ENCODE measurements at places on chromosomes 3 and 15.

- no peak for DNase-seq
Measured at GRCh38 chr3:188220988-188221818, 67.2 kb downstream of the LPP start.

DNA sequence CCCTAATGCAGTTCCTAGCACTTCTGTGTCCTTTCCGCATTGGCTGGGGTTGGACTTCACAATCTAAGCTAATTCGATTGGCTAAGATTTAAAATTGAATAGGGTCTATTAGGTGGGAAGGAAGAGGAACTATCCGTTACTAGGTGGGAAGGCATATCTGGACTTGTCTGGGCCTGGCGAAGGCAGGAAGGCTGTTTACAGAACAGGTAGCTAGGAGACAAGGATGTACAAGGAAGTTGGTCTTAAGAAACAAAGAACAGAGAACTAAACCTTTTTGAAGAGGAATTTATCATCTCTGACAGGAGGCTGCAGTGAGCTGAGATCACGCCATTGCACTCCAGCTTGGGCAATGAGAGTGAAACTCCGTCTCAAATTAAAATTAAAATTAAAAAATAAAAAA is 17.3 kb upstream of the ATG7 start:
- no peak for DNase-seq

DNA sequence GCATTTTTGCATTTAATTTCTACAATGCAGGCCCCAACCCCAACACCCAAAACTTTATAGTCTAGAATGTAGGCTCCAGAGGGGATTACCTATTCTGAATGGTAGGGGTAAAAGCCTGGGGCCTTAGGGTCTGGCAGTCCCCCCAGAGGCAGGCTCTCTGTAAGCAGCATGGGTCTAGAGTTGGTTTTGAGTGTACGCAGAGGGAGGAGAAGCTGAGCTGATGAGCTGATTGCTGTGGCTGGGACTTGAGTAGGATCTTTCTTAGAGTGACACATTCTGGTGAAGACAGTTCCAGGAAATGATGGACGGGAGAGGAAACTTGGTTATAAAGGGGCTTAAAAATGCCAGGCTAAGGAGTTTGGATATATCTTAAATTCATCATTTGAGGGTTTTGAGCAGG is 2.1 kb downstream of the LPP start:
- no peak for DNase-seq

GRCh38 chr15:53987480-53987879 is 9.2 kb downstream of the UNC13C start:
- no peak for DNase-seq

DNA sequence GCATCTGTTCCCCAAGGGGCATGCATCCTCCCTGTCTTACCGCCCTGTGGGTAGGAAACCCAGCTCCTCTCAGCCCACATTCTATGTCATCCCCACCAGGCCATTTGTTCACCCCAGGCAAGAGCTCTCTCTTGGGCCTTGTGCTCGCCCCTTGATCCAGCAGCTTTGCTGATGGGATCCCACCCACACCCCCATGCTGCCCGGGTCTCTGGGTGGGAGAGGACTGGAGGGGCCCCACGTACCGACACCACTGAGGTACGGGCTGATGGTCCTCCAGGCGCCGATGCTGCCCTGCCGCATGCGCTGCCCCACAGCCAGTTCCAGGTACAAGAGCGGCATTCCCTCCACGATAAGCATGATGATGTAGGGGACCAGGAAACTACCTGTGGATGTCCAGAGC is 14.5 kb downstream of the SLC6A20 start:
- DNase-seq = no peak

DNA sequence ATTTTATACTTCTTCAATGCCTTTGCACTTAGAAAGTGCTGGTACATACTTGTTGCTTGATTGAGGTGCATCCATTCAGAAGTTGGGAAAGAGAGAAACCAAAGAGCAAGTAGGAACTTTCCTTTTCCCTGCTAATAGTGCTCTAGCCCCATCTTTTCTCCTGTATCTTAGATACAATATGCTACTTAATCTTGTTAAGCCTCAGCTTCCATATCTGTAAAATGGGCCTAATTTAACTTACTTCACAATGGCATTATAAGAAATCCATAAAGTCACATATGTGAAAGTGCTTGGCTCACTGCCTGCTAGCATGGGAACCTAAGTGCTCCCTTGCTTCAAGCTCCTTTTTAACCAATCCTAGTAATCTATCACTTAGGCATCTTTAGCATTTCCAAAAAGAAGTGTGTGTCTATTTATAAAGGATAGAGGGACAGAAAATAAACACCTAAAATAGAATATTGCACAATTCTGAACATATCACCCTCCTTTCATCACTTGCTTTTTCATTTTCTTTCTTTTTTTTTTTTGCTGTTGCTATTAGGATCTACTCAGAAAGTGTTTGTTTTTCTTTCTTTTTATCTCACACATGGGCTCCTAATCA is 28.1 kb downstream of the KCNAB1 start:
- DNase-seq = no peak

- no peak for DNase-seq
Measured at GRCh38 chr15:36694574-36694973, 115.1 kb downstream of the CDIN1 start.

GRCh38 chr3:64105816-64106215 is 82.5 kb upstream of the PSMD6 start:
- DNase-seq = no peak

DNA sequence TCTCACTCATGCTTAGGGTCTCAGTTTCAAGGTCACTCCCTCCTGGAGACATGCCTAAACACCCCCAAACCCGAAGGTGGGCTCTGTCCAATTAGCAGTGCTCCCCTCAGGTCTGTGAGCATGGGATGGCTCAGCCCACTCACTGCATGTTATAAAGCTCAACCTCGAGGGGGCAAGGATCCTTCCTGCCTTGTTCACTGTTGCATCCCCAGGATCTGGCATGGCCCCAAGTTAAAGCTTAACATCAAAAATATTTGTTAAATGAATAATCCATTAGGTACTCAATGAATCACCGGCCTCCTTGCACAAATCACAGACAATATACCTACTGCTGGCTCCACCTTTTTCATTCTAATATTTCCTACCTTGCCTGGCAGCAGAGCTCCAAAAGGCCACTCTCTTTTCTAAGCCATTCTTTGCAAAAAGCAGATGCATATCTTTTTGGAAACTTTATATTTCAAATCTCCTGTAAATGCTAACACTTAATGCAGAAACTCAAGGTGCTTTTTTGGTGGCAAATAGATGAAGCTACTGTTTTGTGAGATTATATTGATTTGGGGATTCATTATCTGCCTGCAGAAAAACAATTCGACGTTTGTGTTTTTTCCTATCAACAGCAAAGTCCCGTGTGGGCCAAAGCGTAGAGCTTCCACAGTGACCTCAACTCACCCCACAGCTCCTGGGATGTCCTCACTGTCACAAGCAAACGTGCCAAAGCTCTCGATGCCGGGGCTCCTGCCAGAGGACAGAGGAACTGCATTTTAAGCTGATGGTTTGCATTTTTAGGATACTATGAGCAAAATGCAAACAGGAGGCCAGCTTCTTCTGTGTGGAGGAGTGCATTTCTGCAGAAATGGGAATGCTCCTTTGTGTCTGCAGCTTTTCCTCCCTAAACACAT is 35.4 kb downstream of the PCOLCE2 start:
- DNase-seq = no peak

GRCh38 chr15:48645558-48646330 is at the start of gene FBN1:
FBN1 (minus strand) TSS chr15:48645709; CDS start chr15:48644769, 940 bp downstream.
- DNase-seq = no peak

- no peak for DNase-seq
Measured at GRCh38 chr15:77126529-77127326, 55.8 kb upstream of the TSPAN3 start.

- DNase-seq = no peak
Measured at GRCh38 chr3:190178779-190179178, 58.1 kb upstream of the P3H2 start.

- DNase-seq = no peak
Measured at GRCh38 chr3:50417637-50418033, 58.3 kb upstream of the TMEM115 start.

DNA sequence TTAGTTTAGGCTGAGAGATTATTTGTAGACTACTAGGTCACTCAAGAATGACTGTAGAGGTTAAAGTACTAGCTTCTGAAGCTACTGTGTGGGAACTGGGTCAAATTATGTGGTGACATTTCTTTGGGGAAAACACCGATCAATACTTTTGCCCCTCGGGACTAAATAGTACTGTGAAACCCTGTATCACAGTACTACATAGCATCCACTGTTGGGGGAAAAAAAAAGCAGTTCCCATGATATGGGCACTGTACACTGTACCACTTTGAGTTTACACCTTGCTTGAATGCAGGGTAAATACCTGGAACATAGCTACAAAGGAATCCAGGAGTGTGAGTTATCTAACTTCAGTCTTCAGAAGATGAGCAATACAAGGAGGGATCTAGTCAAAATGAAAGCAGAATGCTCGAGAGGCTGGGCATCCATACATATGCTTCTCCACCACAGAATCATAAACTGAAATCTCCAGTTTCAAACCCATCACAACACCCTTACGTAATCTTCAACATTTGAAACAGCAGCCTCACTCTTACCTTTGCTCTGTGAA is 311.4 kb downstream of the UNC13C start:
- DNase-seq = no peak

DNA sequence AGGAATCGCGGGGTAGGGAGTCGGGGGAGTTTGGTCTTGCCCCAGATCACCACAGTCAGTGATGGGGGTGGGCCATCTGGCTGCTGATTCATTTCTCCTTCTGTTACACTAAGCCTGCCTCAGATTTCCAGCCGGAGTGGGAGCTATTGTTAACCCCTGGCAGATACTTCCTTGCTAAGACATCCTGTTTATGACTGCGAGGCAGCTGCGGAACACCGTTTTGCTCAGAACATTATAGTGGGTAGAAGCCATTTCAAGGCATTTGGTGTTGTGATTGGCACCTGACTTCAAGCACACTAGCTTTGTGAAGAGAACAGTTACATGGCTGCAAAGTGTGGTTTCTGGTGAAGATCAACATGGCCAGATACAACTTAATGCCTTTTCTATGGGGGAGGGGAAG is 73.8 kb downstream of the FLNB start:
- no peak for DNase-seq

- no peak for DNase-seq
Measured at GRCh38 chr15:45611305-45611704, 23.5 kb upstream of the SQOR start.

- no peak for DNase-seq
Measured at GRCh38 chr3:188700918-188701317, 470.9 kb upstream of the TPRG1 start.

- no peak for DNase-seq
Measured at GRCh38 chr15:45378913-45379262, 544 bp upstream of the GATM start.

DNA sequence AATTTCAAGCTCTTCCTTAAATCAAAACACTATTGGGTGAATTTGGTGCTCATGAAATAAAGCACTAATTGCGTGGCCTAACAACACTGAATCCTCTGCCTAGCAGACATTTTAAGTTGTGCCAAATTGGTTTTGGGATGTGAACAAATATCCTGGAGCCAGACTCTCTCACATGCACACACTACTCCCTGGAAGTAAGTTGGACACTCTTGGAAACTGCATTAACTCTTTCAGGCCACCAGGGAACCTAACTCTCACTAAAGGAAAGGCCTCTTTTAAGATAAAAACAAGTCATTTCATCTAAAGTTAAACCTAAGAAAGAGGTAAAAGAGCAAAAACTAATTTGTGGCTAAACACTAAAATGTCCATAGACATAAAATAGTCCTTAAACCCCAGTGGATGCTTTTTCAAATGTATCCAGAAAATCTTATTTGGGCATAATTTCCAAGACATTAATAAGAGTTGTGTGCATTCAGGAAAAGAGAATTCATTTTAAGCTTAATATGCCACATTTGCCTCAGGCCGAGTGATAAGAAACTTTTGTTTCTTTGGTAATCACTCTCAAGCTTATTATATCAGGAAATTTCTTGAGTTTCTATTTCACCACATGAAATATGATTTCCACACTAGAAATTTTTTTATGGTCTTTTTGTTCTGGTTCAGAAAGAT is 61.8 kb downstream of the ZBTB20 start:
- no peak for DNase-seq

GRCh38 chr15:46297766-46298165 is 662.9 kb downstream of the SQOR start:
- DNase-seq = no peak

DNA sequence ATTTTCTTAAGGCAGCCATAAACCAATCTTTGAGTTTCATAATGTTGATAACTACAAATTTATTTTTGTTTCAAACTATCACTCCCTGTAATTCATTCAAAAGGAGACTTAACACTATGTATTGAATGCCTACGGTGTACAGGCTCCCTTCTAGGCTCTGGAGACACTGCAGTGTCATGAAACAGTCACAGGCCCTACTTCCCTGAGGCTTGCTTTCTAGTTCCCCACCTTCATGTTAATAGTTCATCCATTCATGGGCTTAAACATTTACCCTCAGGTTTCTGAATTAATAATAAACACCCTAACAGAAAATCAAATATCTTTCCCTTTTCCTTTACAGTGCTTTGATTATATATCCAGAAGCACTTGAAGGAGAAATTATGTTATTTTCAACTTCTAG is 168.7 kb downstream of the CHL1 start:
- DNase-seq = no peak
